Occipital lobe (tissue), 3 donors: ENCODE measurements at places on chromosomes 2 and 18.
A peak's percentile ranks its signal among the peaks of the same experiment; 100 is the strongest.

- DNase-seq = no peak
Observed at GRCh38 chr2:147916723-147917122, 71.9 kb downstream of the ACVR2A start.

DNA sequence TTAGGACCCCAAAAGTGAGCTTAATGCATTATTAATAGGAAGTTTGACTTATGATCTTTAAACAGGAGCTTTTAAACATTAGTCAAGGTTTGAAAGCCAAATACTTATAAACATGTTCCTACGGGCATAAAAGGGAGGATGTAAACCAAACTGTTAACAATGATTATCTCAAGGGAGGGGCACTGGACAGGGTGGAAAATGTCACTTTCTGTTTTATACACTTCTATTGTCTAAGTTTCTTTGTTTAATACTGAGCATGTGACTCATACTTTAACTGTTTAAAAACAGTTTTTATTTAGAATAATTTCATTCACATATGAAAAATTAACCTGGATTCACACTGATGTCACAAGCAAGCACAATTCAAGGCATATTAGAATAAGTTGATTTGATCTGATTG, 18.3 kb upstream of the ITGA6 start:
- DNase-seq = no peak

DNA sequence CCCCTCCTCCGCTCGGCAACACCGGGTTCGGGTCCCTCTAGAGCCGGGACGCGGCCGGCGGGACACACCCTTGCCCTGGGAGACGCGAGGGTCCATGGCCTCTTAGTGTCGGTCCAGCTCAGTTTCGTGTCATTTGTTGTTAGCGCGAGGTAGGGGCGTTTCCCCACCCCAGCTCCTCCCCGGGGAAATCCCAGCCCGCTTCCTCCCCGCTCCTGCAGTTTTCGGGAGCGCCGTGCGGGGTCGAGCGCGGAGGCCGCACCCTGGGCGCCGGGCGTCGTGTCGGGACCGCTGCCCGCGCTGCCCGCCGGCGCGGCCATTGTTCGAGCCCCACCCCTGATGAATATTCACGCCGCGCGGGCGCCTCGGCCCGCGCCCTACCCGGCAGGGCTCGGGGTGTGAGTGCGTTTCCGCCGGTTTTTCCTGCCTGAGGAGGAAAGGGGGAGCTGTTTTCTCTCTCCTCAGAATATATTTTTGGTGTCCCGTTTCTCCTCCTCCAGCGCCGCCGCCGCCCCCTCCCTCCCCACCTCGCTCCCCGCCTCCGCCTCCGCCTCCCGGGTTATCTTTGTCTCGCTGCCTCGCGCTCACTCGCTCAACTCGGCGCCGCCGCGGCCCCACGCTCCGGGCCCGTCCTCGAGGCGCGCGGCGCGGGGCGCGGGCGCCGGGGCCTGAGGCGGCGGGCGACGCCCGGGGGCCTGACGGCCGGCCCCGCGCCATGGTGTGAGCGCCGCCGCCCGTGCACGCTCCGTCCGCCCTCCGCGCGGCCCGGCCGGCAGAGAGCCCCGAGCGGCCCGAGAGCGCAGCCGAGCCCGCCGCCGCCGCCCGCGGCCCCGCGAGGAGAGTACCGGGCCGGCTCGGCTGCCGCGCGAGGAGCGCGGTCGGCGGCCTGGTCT, at the start of gene MAP4K4:
Gene MAP4K4, plus strand, starts transcription at position 584 of the 890 bp plus-strand sequence. CDS start 374 bp downstream, outside the sequence.
- peak; percentile 81 for DNase-seq

- DNase-seq = no peak
Observed at GRCh38 chr18:21118806-21119205, 7.2 kb upstream of the ROCK1 start.

- peak; percentile 77 for DNase-seq
Observed at GRCh38 chr2:121530212-121530705, 421 bp upstream of the RNU4ATAC start.

GRCh38 chr2:204507636-204508035, 37.6 kb upstream of the PARD3B start:
- DNase-seq = no peak

DNA sequence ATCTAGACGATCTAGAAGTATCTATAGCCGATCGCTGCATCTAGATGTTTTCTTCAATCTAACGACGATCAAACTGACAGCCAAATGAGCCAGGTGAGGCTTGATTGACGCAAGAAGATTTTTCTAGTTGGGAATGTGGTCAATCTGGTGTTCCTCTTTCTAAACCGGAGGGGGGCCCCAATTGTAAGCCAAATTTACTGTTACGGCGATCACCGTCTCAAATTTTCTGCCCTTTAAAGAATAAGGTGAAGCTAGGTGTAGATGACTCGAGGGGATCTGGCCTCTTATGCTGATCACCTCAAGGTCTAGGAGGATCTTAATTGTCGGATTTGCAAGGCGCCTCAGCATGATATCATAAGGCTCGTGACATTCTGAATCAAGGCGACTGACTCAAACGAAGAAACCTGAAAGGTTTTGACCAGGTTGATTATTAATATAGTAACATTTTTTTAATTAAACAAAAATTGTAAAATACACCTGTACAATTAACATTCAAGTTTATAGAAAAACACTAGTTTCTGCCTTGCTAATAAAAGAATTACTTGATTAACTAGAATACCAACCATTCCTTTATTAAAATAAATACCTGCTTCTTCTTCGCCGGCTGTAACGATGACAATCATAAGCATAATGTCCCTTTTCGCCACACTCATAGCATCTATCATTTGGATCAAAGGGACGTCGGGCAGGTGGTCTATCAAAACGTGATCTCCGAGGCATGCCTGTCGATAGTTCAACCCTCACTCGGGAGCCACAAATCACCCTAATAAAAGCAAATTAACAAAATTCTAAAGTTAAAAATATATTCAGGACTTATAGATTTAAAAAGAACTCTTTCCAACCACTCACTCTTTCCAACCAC, 2.0 kb downstream of the SRSF7 start:
- DNase-seq = no peak

DNA sequence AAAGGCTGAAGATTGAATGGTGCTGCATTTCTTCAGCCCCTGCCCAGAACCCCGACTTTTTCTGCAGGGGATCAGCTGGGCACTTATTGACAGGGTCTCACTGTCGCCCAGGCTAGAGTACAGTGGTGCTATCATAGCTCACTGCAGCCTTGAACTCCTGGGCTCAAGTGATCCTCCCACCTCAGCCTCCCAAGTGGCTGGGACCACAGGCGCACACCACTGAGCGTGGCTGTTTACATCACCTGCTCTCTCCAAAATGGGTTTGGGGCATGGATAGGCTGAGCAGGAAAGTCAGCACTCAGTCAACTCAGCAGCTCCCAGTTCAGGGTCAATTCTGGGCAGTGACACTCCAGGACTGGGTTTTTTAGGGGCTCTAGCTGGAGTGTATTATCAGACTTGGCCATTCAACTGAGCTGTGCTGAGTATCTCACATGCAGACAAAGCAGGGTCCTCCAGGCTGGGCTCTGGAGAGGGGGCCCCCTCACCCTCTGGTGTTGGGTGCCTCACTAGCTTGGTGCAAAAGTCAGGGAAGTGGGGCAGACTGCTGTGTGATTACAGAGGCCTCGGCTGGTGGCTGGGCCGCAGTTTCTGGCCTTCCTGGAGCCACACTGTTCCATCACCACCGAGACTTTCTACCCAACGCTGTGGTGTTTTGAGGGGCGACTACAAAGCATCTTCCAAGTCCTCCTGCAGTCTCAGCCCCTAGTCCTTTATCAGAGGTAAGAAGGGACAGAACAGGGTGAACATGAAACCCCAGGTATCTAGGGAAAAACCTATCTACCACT, 4.5 kb downstream of the ABHD1 start:
- no peak for DNase-seq

GRCh38 chr2:239500574-239501550, 100.0 kb upstream of the HDAC4 start:
- DNase-seq = no peak

GRCh38 chr18:57436191-57436964, 1.2 kb downstream of the ONECUT2 start:
- no peak for DNase-seq

GRCh38 chr18:26826656-26827235, 38.8 kb downstream of the AQP4 start:
- DNase-seq = no peak

DNA sequence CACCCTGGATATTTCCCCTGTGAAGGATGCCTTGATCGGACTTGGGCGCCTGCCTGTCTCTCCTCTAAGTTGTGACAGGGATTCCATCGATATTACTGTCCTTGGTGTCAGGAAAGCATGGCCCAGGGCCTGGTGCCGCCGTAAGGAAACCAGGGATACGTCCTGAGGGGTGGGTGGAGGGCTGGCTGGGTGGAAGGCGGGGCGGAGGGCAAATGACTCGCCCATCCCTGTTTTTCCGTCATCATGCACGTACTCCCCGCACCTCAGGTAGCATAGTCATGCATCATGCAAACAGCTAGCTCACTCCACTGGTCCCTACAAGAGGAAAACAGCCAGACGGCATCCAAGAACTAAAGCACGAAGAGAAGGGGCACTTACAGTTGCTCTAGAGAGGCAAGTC, 57.1 kb downstream of the PXDN start:
- no peak for DNase-seq

DNA sequence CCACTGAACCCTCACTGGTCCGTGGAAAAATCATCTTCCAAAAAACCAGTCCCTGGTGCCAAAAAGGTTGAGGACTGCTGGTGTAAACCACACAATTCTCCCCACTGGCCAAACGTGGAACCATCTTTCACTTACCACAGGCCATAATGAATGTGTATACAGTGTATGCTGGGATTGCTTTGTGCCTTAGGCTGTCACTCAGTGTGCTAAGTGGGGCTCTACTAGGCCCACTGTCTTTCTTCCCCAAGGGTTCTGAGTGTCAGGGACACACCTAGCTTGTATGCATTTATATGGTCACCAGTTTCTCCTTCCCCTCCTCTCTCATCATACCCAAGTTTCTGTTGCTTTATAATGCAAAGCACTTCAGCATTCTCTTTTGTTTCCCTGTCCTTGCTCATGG, 27.2 kb downstream of the SCYGR8 start:
- DNase-seq = no peak

DNA sequence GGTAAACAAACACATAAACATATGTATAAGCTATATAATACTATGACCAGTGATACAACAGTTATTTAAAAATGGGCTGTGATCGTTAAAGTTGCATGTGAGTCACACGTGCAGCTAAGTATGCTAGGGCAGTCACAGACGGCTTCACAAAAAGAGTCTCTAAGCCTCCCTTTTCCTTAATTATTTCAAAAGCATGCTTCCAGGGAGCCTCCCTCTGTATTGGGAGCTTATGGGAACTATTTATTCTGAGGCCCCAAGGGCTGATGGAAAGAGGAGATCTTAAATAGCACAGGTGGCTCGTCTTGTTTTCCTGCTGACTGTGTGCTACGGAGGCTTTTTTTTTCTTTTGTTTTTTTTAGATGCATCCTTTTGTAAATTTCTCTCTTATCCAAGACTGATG, 94.3 kb downstream of the ADCYAP1 start:
- no peak for DNase-seq

GRCh38 chr2:1900732-1901131, 156.4 kb upstream of the PXDN start:
- DNase-seq = no peak

GRCh38 chr2:222433332-222434173, 9.2 kb downstream of the SGPP2 start:
- no peak for DNase-seq
